ENCODE measurements at places on chromosomes 5 and 9. TPM values are rescaled to one million over a fixed set of nuclear protein-coding genes. Genes with fewer than 3 reads are reported as not detected.

GRCh38 chr5:73344835-73345234, 103.7 kb downstream of the FOXD1 start:
- no peak for DNase-seq

DNA sequence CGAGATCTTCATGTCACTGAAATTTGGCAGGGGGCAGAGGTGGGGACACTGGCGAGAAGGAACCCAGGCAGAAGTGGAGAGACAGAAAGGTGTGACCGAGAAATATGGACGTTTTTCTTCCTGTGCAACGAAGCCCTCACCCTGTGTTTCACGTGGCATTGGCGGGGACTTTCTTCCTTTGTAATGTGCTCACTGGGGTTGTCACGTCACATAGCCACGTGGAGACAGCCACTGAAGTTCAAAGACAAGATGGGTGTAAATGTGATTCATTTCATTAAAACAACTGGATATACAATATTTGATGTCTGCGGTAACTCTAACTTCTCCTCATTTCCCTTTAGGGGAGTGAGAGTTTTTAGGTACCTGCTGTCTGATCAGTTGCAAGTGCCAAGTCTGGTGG, 225.7 kb downstream of the FSTL4 start:
- DNase-seq: no peak

GRCh38 chr9:73067074-73067473, 84.6 kb upstream of the ANXA1 start:
- DNase-seq: no peak

DNA sequence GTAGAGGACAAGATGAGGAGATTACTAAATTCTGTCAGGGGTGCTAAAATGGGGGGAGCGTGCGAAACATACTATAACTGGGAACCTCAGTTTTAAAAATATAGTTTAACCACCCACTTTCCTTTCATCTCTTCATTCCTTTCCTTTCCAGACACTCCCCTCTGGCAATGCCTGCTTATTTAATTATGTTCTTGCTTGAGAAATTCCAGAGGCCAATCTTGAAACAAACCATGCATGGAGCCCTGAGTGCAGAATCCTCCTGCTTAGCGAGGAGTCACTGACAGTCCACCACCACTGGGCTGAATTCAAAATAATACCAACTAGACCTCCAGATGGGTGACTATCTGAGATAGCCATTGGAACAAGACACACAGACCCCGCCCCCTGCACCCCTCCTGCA, 29.7 kb upstream of the C9orf72 start:
- no peak for DNase-seq

DNA sequence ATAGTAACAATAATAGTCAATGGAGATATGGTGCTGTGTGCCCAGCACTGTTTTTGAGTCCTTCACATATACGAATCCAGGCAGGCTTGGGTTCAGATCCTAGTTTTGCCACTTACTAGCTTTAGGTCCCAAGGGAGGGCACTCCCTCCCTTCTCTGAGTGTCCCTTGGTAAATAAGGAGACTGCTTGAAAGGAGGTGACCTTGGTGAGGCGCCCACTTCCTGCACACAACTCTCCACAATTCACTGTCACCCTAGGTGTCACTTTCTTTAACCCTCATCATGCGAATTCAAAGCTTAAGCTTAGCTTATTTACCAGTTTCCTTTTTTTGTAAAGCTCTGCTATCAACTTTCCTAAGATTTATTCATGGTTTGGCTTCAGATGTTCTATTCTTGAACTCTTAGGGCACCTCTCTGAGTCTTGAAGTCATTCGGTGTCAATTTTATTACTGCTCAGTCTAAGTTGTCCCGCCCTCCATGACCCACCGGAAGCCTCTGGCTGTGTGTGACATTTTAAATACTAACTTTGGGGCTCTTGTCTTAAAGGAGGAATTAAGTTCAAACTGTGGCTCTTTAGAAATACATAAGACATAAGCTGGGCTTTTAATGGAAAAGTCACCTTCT, 170.7 kb upstream of the ZNF618 start:
- no peak for DNase-seq

The RORB gene
- not detected for total RNA-seq

DNA sequence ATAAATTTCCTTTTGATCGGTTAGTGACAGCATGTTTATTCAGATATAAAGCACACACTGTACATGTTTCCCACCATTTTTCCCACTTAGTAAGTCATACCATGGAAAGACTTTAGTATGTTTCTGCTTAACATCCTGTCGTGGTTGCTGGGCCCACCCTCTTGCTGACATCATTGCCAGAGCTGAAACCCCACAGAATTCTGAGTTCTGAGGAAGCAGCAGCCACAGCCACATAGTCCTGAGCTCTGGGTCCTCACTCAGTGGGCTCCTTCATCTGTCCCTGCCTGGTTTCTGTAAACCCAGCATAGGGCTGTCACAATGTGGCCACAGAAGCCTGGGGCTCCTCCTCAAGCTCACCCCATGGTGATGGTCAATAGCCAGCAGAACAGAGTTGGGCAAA, 441.5 kb downstream of the ENC1 start:
- no peak for DNase-seq
